ENCODE measurements at places on chromosomes 3 and 15.

- no peak for DNase-seq
Observed at GRCh38 chr15:78282324-78282723, 17.1 kb downstream of the SKIC8 start.

- no peak for DNase-seq
Observed at GRCh38 chr15:91517491-91518200, 335.9 kb upstream of the SLCO3A1 start.

GRCh38 chr15:77525400-77525811, 104.7 kb downstream of the HMG20A start:
- no peak for DNase-seq

DNA sequence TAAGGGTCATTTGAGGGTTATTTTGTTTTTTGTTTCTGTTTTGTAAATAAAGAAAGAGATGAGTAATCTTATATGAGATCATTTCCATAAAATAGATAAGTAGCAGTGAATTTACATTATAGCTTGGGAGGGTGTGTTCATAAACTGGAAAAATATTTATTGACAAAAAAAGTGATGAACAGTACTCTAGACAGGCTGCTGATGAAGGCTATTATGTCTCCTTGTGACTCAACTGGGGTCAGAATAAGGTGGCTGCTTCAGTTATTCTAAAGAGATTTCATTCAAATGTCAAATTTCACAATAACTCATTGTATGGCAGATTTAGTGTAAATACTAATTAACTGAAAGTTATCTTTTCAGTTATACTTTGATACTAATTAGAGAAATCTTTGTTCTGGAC, 251.1 kb upstream of the CMC1 start:
- DNase-seq, result no peak

GRCh38 chr3:176514297-176514696, 683.0 kb downstream of the TBL1XR1 start:
- DNase-seq, result no peak

DNA sequence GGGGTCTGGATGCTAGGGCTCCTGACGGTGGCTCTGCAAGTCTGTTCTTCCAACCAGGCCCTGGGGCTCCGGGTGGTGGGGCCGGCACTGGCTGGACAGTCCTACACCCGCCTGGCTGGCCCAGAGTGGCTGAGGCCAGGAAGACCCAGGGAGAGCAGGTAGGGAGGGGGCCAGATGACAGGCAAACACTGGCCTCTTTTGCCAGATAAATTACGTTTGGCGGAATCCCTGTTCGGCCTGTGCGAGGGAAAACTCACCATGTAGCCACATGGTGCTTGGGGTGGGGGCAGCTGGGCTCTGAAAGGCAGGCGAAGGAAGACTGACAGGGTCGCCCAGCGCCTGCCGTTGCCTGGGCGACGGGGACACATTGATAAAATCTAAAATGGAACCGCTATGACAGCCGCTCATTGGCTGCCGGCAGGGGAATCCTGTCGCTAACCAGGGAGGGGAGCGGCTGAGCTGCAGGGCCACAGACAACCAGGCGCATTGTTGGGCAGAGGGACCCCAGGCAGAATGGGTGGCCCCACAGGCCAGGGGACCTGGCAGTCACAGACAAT, 30.4 kb downstream of the IQSEC1 start:
- no peak for DNase-seq

- no peak for DNase-seq
Observed at GRCh38 chr15:99508852-99509251, 56.9 kb upstream of the MEF2A start.

- no peak for DNase-seq
Observed at GRCh38 chr3:138445236-138445635, 10.8 kb downstream of the ESYT3 start.

GRCh38 chr3:129161860-129162271, 1.0 kb upstream of the ISY1 start:
- no peak for DNase-seq

DNA sequence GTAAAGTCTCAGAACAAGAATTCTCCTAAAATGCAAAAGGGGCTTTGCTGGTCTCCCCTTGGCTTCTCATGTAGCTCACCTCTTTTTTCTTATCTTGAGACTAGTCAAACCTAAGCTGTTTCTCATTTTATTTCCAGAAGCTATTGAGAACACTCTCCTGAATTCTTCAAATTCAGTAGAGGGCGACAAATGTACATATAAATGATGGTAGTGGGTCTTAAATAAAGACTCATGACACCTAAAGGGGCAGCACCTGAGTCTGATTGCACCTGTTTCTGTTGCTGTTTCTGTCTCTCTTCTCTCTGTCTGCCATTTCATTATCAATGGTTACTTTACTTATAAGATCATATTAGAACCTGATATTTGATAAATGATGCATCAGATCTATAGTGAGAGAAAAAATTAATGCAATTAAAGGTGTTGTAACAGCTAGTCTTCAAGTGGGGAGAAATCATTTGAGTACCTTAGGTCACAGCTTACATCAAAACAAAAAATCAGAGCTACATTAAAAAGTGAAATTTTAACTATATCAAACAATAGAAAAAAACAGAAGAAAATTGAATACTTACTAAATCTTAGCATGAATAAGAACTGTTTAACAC, 7.0 kb downstream of the ADIPOQ start:
- DNase-seq, result no peak

DNA sequence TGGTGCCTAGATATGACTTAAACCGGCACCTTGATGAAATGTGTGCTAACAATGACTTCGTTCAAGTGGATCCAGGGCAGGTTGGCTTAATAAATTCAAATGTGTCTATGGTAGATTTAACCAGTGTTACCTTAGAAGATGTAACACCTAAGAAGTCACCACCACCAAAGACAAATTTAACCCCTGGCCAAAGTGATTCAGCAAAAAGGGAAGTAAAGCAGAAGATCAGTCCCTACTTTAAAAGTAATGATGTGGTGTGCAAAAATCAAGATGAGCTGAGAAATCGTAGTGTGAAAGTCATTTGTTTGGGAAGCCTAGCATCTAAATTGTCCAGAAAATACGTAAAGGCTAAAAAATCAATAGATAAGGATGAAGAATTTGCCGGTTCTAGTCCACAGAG, 1.1 kb downstream of the FAN1 start:
- no peak for DNase-seq

- no peak for DNase-seq
Observed at GRCh38 chr3:123031051-123031450, 3.5 kb upstream of the SEMA5B start.

DNA sequence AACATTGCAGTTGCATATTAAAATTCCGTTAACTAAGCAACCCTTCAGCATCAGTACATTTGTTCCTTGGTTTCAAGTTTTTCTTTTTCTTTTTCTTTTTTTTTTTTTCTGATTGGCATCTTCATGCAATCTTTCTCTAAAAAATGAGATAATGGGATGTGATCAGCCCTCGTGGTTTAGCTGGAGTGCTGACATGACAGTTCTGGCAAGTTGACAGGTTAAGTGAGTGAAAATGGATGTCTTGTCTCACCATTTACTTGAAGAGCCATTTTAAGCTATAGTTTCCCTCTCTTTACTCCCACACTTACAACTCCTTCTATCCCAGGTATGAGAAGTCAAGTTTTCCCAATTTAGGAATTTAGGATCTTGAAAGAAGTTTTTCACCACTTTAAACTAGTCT, 495.2 kb downstream of the ROBO2 start:
- no peak for DNase-seq

GRCh38 chr15:38691965-38692788, 127.6 kb upstream of the RASGRP1 start:
- DNase-seq, result no peak

- no peak for DNase-seq
Observed at GRCh38 chr15:75695634-75696310, 16.9 kb downstream of the CSPG4 start.

GRCh38 chr3:88775026-88775690, 332.3 kb upstream of the EPHA3 start:
- no peak for DNase-seq

- no peak for DNase-seq
Observed at GRCh38 chr3:133592843-133593242, 19.4 kb downstream of the CDV3 start.

DNA sequence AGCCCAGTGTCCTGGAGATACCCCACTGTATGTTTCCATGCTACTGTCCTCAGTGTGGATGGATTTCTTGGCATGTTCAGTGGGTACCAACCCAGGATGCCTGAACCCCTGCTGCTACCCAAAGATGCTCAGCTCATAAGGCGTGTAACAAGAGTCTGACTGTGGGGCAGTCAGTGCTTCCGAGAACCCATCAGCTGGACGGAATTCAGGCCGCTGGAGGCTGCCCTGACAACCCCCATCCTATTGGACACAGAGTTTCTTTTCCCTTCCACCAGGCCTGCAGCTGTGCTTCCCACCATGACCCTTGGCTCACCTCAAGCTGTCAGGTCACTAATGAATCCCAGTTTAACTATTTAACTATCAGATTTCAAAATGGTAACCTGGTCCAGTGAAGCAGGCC, 224.1 kb upstream of the FEZF2 start:
- DNase-seq, result no peak

DNA sequence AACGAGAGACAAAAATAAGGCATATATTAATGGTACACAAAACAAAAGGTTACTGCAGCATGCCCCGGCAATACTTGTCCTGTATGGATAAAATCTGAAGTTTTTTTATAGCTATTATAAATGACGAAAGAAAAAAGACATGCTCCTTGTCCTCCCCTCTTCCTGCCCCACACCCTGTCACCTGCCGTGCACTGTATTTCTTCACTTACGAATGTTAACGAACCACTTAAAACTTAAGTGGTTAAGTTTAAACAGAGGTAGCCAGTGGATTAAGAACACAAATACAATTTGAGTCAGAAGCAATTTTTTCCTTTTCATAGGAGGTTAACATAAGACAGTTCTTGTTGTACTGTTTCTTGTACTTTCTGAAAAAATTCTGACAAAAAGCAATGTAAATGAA, 799.1 kb upstream of the NECTIN3 start:
- DNase-seq, result no peak

- DNase-seq, result no peak
Observed at GRCh38 chr3:189631409-189631808, 220 bp downstream of the TP63 start.

DNA sequence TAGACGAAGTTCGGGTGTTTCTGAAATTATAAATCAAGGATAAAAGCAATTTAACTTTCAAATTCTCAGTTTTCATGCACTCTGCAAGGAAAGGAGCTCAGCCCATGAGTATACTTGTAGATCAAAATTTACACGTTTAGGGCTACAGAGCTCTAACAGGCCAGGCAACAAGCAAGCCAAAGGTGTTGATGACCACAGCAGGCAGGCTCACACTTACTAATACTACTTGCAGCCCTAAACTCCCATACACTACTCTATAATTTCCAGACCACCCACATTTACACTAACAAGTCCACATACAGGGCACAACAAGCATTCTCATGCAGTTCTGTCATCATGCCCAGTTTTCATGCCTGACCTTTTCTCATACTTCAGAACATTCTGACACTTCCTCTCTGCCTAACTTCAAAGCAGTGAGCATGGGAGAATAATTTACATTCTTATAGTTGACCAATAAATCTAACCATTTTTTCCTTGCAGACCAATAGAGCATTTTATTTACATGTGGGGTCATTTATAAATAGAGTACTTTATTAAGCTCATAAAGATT, 124.7 kb upstream of the FRMD4B start:
- no peak for DNase-seq

- no peak for DNase-seq
Observed at GRCh38 chr3:188187053-188187452, 33.1 kb downstream of the LPP start.

DNA sequence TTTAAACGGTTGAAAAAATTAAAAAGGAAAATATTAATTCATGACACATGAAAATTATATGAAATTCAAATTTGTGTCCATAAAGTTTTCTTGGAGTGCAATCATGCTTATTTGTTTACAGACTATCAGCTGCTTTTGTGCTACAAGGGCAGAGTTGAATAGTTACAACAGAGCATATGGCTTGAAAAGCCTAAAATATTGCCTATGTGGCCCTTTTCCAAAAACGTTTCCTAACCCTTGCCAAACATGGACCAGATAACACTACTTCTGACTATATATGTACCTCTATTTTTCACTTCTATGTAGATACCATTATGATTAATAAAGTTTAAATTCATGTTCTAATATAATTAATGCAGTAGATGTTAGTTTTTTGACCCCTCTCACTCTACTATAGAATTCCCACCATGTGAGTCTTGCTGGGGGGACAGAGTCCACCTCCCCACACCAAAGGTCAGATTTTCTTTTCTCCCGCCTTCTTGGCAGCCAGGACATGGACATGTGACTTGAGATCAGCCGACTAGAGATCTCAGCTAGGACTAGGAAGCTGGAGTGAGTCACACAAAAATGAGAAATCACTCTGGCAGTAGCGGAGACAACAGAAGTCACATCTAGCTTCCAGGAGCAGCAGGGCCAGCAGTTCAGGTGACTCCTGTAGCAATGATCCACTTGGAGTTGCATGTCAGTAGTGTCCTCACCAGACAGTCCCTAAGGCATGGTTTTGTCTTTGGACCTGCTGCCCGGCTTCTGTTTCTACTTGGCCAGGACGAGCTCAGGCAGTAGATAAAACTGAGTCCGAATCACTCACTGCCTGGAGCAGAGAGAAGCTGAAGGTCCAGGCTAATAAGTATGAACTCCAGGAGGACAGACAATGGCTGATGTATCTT, 22.4 kb downstream of the CIAO2A start:
- no peak for DNase-seq

GRCh38 chr3:67517781-67518180, 136.6 kb downstream of the SUCLG2 start:
- no peak for DNase-seq

- no peak for DNase-seq
Observed at GRCh38 chr3:197480320-197480719, 75.4 kb downstream of the BDH1 start.

DNA sequence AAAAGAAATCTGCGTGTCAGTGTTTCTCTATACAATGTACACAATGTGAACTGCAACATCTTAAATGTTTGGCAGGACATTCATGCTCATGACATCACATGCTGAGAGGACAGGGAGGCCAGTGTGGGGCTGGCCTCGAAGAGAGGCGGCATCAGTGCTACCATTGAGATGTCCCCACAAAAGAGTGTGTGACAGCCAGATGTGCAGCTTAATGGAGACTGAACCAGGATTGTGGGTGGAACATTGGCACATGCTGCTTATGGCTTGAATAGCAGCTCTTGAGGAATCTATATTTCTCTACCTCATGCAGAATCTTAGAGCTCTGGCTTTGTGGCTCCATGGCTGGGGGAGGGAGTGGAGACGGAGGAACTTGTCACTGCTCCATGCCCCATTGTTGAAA, 18.5 kb downstream of the CLDN11 start:
- DNase-seq, result no peak

GRCh38 chr3:13700362-13700761, 151.4 kb downstream of the FBLN2 start:
- no peak for DNase-seq

GRCh38 chr15:33807665-33808064, 160.6 kb upstream of the CHRM5 start:
- no peak for DNase-seq

- DNase-seq, result no peak
Observed at GRCh38 chr3:69749461-69749860, 10.2 kb downstream of the MITF start.

- DNase-seq, result no peak
Observed at GRCh38 chr3:46661776-46662766, 31.4 kb downstream of the ALS2CL start.

GRCh38 chr3:161066930-161067329, 38.2 kb downstream of the B3GALNT1 start:
- DNase-seq, result no peak

GRCh38 chr3:143884861-143885260, 36.6 kb upstream of the SLC9A9 start:
- DNase-seq, result no peak

Data from stimulated activated CD8-positive, alpha-beta memory T cell treated with anti-CD3 and anti-CD28 coated beads, Interleukin-7, amount 100 ng/mL, for 1 hour (primary cell).